ENCODE measurements at places on chromosomes 12 and 14. TPM values are rescaled to one million over a fixed set of nuclear protein-coding genes. Genes with fewer than 3 reads are reported as not detected.

Gene NUP107
- total RNA-seq = 85.4 TPM

DNA sequence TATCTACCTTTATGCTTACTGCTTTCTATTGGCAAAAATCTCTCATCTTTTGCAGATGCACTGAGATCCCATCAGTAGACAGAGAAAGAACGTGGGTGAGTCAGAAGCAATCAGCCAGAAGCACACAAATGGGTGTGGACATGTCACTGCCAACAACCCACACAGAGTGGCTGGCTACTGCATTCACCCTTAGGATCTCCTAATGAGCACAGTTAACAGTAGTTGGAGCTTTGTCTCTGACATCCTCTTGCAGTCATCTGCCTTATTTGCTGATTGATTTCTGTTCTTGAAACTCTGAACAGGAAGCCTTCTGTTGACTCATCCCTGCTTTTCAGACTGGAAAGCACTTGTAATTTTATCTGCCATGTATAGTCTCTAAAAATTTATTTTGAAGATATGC, 117.2 kb downstream of the RGS6 start:
- DNase-seq = peak; percentile 51

Gene NFE2
- not detected for total RNA-seq

GRCh38 chr14:34713681-34714319, 593 bp downstream of the CFL2 start:
- DNase-seq = peak; percentile 19

Gene HOXC11
- total RNA-seq = not detected

DNA sequence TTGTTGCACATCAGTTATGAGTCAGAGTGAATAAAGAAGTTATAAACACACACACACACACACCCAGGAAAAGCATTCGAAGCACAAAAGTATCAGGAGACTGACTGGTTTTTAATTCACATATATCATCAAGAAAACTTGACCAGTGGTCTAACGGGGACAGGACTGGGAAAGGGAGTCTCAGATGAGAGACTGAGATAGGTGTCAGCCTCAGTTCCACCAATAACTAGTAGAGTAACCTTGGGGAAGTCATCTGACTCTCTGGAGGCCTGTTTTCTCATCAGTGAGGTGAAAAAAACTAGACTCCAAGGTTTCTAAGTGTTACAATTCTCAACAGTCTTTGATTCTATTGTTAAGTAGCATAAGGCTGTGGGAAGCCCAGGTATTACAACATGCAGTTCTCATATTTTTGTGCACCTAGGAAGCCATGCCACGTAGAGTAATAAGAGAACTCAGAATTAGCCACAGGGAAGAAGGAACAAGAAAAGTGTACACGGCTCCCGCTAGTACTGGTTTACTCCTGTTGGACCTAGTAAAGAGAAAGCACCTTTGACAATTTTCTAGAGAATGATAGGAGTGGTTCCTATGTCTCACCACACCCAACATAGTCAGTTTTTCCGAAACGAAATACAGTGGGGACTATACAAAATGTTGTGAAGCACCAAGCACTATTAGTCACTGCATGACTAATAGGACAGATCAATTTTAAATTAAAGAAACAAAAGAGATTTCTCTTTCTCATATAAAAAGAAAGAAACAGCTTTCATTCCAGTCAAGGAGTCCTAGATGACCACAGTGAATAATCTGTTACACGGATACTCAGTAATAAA, 5.0 kb downstream of the PPTC7 start:
- DNase-seq = peak; percentile 54

Gene WNT1
- total RNA-seq = 0.73 TPM

DNA sequence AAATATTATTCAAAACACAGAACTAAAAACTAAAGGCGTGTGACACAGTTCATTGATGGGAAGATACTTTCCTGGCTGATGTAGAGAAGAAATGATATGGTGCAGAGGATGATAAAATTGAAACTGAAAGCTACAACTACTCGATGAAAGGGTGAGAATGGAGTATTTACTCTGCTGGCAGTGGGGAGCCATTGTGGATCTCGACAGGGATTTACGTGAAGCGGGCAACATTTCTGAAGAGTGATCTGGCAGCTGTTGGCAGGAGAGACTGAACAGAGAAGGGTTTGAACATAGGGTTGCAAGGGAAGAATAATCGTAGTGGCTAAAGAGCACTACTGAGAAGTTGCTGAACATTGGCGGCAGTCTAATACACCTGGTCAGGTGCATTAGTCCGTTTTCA, 464.9 kb downstream of the PDZRN4 start:
- DNase-seq = no peak

All from activated CD4-positive, alpha-beta memory T cell treated with anti-CD3 and anti-CD28 coated beads, Interleukin-2, amount 10 ng/mL, durations not matched to agents 7 days and 5 days (primary cell).